ENCODE measurements at places on chromosomes 16 and 17.
A peak's percentile ranks its signal among the peaks of the same experiment; 100 is the strongest.

GRCh38 chr17:65287040-65287439 lies 149.9 kb downstream of the RGS9 start:
- no peaks in the 10 kb centered on the region for H3K4me1 ChIP-seq
- no peaks in the 10 kb centered on the region for H3K36me3 ChIP-seq
- peaks cover 5% of the 10 kb centered on the region for H3K27me3 ChIP-seq
- H3K27ac ChIP-seq, result no peak overlapping the region

DNA sequence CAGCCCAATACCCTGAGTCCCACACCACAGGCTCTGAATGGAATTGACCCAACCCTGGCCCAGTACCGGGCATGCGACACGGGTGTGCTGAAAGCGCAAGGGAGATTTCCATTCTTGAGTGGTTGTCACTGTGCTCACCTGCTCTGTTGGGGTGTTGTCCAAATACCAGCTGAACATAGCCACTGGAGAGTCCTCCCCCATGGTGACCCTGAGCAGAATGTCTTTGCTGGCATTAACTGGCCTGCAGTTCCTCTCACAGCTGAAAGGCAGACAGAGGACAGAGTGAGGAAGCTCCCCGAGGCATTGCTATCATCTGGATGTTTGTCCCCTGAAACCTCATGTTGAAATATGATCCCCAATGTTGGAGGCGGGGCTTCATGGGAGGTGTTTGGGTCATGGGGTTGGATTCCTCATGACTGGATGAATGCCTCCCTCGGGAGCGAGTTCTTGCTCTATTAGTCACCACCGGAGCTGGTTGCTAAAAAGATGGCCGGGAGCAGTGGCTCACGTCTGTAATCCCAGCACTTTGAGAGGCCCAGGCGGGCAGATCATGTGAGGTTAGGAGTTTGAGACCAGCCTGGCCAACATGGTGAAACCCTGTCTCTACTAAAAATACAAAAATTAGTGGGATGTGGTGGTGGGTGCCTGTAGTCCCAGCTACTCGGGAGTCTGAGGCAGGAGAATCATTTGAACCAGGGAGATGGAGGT lies 57.3 kb upstream of the BCO1 start:
- no peaks in the 10 kb centered on the region for H3K4me1 ChIP-seq
- H3K27ac ChIP-seq, result no peak overlapping the region
- H3K36me3 ChIP-seq, result no peaks in the 10 kb centered on the region

GRCh38 chr17:2061441-2061958 lies 6.6 kb downstream of the HIC1 start:
- H3K27ac ChIP-seq, result peak overlapping the region; percentile 52
- peaks cover 66% of the 10 kb centered on the region for H3K36me3 ChIP-seq
- no peak overlapping the region for H3K4me3 ChIP-seq
- peaks cover 1% of the 10 kb centered on the region for H3K27me3 ChIP-seq
- peaks cover 63% of the 10 kb centered on the region for H3K4me1 ChIP-seq
- DNase-seq, result no peak

- peaks cover 16% of the 10 kb centered on the region for H3K4me1 ChIP-seq
- DNase-seq, result no peak
- H3K36me3 ChIP-seq, result no peaks in the 10 kb centered on the region
Measured at GRCh38 chr17:72622661-72623433, 469.6 kb downstream of the SLC39A11 start.

DNA sequence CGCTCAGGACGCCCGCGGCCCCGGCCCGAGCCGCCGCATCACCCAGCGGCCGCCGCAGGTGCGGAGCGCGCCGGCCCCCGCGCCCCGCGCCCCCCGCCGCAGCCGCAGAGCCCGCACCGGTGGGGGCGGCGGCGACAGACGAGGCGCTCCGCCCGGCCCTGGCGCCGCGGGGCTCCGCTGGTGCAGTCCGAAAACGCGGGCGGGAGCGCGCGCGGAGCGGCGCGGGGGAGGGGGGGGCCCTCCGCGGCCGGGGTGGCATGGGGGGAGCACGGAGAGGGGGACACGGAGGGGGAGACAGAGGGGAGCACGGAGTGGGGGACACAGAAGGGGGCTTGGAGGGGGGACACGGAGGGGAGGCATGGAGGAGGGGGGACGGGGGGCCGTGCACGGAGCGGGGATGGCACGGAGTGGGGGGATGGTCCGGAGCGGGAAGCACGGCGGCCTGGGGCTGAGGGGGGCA lies at the start of gene AATK:
TSS of gene AATK (minus strand) at position 189 of the 460 bp plus-strand sequence. CDS start 229 bp downstream, outside the sequence.
- no peaks in the 10 kb centered on the region for H3K4me1 ChIP-seq
- H3K27ac ChIP-seq, result no peak within 1 kb of the TSS
- H3K36me3 ChIP-seq, result no peaks in the 10 kb centered on the region
- peaks cover 12% of the 10 kb centered on the region for H3K27me3 ChIP-seq

DNA sequence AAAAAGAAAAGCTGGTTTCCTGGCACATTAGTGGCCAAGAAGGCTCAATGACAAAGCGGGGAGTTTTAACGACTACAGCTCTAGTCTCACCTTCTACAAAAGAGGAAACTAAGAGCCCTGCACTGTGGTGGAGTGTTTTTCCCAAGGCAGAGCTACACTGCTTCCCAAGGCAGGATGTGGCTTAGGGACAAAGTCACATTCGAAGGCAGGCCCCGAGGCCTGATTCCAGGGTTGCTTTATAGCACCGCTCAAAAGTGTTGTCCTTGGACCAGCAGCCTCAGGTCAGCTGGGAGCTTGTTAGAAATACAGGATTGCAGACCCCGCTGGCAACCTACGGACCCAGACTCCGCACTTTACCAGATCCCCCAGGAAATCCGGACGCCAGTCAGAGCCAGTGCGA lies 23.8 kb downstream of the TMEM92 start:
- DNase-seq, result no peak
- H3K36me3 ChIP-seq, result no peaks in the 10 kb centered on the region
- H3K27me3 ChIP-seq, result peaks cover 2% of the 10 kb centered on the region
- no peak overlapping the region for H3K27ac ChIP-seq
- H3K4me3 ChIP-seq, result no peak overlapping the region
- H3K4me1 ChIP-seq, result peaks cover 9% of the 10 kb centered on the region

- no peaks in the 10 kb centered on the region for H3K27me3 ChIP-seq
- no peak overlapping the region for H3K4me3 ChIP-seq
- no peaks in the 10 kb centered on the region for H3K36me3 ChIP-seq
Measured at GRCh38 chr17:17021194-17021863, 20.9 kb upstream of the MPRIP start.

- H3K36me3 ChIP-seq, result peaks cover 3% of the 10 kb centered on the region
- DNase-seq, result no peak
- H3K27me3 ChIP-seq, result peaks cover 4% of the 10 kb centered on the region
- no peak overlapping the region for H3K4me3 ChIP-seq
- H3K27ac ChIP-seq, result no peak overlapping the region
- H3K4me1 ChIP-seq, result peaks cover 3% of the 10 kb centered on the region
Measured at GRCh38 chr16:81790830-81791435, 11.8 kb downstream of the PLCG2 start.

- no peaks in the 10 kb centered on the region for H3K4me1 ChIP-seq
- no peak overlapping the region for H3K4me3 ChIP-seq
- H3K36me3 ChIP-seq, result no peaks in the 10 kb centered on the region
- H3K27me3 ChIP-seq, result no peaks in the 10 kb centered on the region
Measured at GRCh38 chr17:15361151-15361550, 19.8 kb upstream of the TEKT3 start.

DNA sequence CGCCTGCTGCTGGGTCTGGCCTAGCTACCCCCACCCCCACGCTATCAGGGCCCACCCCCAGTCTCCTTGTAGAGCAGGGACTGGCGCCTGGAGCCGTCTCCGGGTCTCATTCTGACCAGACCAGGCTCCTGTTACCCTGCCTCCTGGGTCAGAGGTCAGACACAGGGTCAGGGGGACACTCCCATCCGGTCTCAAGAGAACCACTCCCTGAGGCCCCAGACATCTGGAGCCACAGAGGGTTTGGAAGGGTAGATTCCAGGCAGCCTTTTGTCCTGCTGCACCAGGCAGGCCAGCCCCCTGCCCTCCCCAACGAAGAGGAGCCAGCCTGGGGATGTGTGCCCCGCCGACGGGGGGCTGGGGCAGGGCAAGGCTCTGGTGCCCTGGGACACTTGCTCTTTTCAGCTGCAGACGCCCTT lies 944 bp upstream of the WFIKKN1 start:
- H3K4me1 ChIP-seq, result peaks cover 3% of the 10 kb centered on the region
- H3K27ac ChIP-seq, result no peak overlapping the region
- no peaks in the 10 kb centered on the region for H3K27me3 ChIP-seq
- peaks cover 2% of the 10 kb centered on the region for H3K36me3 ChIP-seq
- no peak for DNase-seq

DNA sequence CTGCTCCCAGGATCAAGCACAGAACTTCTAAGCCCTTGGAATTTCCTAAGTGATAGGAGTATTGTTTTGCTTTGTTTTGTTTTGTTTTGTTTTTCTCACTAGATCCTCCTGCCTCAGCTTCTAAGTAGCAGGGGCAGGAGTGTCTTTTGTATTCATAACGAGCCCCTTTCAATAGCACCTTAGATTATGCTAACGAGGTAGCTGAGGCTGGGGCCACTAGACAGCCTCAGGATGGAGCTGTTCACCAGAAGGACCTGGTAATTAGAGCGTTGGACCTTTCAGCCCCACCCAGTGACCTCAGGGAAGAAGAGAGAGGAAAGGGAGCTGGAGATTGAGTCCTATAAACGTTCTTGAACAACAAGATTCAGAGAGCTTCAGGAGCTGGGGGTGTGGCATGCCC lies 43.6 kb downstream of the IKZF3 start:
- H3K4me1 ChIP-seq, result peaks cover 47% of the 10 kb centered on the region
- no peaks in the 10 kb centered on the region for H3K27me3 ChIP-seq
- peak overlapping the region; percentile 66 for H3K27ac ChIP-seq
- peaks cover 53% of the 10 kb centered on the region for H3K36me3 ChIP-seq
- no peak for DNase-seq
- no peak overlapping the region for H3K4me3 ChIP-seq

DNA sequence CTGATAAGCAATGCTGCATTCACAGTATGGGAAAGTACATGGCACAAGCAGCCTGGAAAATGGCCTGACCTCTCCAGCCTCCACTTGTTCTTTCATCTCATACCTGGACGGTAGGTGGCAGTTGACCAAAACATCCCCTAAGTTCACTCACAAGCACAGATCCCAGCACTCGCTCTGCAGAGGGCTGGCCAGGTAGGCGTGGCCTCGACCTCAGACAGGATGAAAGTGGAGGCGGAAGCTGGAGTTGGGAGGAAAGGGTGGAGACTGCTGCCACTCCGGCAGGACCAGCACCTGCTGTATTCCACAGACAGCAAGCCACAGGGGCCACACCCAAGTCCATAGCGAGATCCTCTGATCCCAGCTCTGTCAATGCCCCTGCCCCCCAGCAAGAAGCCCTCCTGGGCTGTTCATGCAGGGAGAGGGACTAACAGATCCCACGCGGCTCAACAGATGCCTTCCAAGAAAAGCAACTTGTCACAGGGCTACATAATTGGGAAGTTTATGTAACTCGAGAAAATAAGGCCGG lies 31.3 kb downstream of the ZCCHC14 start:
- H3K36me3 ChIP-seq, result no peaks in the 10 kb centered on the region
- H3K27me3 ChIP-seq, result no peaks in the 10 kb centered on the region
- DNase-seq, result peak; percentile 28
- peaks cover 45% of the 10 kb centered on the region for H3K4me1 ChIP-seq

DNA sequence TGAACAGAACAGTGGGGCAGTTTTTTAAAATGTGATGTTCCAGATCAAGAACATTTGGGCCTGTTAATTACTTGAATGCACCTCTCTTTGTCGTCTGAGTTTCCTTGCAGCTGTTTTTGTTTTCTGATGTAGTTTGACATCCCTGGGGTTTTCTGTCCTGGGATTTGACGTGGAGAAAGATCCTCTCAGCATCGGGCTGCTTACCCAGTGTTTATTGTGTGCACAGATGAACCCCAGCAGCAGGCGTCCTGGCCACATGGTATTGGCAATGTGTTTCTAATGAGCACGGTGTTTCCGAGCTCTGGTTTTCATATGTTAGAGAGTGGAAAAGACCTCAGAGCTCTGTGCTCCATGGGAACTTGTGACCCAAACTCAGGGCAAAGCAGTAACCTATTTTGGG lies 191.1 kb upstream of the IRX3 start:
- DNase-seq, result no peak
- H3K4me3 ChIP-seq, result no peak overlapping the region
- no peak overlapping the region for H3K27ac ChIP-seq

DNA sequence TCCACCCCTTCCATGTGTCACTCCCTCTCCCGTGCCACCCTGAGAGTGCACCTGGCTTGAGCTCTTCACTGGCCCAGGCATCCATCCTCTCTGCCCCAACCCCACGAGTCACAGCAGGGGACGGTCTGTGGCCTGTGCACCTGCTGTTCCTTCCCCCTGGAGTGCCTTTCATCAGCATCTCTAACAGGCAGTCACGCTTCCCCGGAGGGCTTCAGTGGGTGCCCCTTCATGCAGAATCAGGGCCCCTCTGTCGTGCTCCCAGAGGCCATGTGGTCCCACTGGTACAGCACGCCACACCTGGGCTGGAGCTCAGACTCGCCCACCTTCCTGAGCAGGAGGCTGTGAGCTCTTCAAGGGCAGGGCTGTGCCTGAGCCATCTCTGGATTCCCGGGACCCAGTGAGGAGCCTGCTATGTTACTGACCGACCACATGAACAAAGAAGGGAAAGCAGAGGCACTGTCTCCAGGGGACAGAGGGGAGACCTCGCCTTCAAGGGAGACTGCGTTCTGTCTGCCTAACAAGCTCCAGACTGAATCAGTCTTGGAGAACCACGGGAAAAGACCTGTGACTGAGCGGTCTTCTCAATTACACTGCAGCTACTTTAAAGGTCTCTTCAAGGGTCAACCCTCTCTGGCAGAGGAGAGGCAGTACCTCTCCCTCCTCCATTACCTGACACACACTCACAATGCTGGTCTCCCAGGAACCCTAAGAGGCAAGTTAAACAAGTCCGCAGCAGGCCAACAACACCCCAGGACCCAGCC lies 78.8 kb upstream of the DOC2B start:
- H3K27ac ChIP-seq, result no peak overlapping the region
- no peaks in the 10 kb centered on the region for H3K4me1 ChIP-seq
- DNase-seq, result no peak
- H3K4me3 ChIP-seq, result no peak overlapping the region

DNA sequence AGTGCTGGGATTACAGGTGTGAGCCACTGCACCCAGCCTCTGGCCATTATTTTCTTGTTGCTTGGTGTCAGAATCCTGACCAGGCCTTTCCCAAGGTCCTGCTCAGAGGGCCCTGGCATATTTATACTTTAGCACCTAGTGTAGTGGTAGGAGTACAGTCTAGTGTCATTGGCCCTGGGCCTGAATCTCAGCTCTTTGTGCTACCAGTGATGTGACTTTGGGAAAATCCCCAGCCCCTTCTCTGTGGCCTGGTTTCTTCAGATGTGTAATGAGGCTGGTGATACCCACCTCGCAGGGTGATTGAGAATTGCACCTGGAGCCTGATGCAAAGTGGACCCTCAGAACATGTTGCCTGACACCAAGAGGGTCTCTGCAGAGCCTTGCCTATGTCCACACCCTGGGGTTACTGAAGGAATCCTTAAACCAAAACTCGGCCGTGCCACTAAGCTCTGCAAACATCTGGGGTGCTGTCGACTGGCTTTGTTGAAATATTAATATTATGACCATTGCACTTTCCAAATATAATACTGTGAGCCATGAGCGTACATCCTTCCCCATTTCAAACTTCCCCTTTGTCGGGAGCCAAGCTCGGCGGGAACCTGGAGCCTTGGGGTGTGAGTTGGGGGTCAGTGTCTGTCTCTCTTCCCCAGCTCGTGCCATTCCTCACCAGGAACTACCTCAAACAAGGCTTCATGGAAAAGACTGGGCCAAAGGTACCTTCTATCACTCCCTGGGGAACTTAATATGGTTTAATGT lies 18.0 kb upstream of the RNF135 start:
- no peaks in the 10 kb centered on the region for H3K36me3 ChIP-seq
- DNase-seq, result no peak
- H3K27me3 ChIP-seq, result no peaks in the 10 kb centered on the region
- no peaks in the 10 kb centered on the region for H3K4me1 ChIP-seq
- no peak overlapping the region for H3K27ac ChIP-seq

Measured in activated CD4-positive, alpha-beta memory T cell treated with anti-CD3 and anti-CD28 coated beads, Interleukin-2, amount 10 ng/mL, durations not matched to agents 7 days and 5 days (primary cell).